Fibroblast of skin of left biceps (primary cell): ENCODE measurements at places on chromosomes 12 and 14.
A peak's percentile ranks its signal among the peaks of the same experiment; 100 is the strongest.

GRCh38 chr14:53875324-53875897 is 81.2 kb downstream of the BMP4 start:
- DNase-seq = peak; percentile 33

DNA sequence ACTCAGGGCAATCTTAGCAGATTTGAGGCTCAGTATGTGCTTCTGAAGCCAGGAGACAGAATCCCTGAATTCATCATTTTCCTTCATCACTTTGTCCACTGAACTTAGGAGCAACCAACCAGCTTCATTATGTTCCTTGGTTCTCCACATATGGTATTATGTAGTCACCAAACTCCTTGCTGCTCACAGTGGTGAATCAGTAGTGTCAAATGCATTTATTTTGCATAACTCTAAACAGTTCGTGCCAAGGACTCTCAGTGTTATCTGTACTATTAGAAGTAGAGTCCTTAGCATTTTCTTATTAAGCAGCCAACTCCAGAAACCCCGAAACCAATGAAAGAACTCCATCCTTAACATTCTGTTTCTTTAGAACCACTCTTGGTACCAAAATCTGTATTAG is 466.9 kb upstream of the RGS6 start:
- DNase-seq = no peak

GRCh38 chr12:40194846-40195245 is 30.0 kb upstream of the LRRK2 start:
- DNase-seq = no peak

DNA sequence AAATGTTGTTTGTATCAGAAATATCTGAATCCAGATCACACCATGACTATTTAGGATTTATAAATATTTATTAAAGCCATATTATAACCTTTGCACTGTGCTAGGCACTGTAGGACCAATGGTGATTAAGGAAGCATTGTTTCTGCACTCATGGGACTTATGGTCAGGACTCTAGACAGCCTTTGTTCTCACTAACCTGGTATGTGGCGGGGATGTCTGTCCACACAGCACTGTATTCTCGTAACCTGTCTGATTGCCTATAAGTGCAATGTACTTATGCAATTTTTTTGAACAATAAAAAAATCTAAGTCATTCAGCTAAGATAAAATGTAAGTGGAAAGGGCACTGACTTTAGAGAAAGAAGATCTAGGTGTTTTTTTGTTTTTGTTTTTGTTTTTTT is 6.7 kb upstream of the SSPN start:
- no peak for DNase-seq

- no peak for DNase-seq
Measured at GRCh38 chr12:89278862-89279261, 73.4 kb downstream of the DUSP6 start.

DNA sequence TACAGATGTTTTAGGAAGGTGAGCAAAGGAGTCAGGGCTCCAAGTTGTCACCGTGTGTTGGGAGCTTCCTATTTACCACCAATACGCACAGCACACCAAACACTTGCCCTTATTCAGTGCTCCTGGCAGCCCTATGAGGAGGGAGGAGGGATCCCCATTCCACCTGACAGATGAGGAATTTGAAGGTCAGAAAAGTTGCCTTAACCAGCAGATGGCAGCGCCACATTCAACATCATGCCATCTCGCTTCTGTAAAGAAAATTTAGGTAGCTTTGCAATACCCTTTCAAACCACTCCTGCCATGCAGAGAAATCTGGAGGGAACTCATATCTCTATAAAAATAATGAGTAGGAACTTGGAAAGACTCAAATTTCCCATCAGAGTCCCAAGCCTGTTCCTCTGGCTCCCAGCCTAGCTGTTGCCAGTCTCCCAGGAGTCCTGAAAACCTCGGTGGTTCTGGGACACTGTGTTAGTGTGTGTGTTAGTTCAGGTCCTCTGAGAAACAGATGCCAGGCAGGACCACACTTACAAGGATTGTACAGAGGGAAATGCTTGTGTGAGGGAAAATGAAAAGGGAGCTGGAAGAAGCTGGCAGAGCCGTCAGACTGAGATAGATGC is 410.5 kb downstream of the MED13L start:
- DNase-seq = no peak

DNA sequence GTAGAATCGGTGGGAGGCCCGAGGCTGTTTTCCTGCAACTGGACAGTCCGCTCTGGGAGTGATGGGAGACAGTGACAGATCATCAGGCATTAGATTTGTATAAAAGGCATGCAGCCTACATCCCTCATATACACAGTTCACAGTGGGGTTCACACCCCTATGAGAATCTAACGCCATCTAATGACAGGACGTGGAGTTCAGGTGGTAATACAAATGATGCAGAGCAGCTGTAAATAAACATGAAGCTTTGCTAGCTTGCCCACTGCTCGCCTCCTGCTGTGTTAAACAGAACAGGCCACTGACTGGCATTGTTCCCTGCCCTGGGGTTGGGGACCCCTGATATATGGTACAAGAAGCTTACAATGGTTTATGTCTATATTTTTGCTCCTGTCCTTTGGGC is 179.0 kb downstream of the LRFN5 start:
- no peak for DNase-seq

DNA sequence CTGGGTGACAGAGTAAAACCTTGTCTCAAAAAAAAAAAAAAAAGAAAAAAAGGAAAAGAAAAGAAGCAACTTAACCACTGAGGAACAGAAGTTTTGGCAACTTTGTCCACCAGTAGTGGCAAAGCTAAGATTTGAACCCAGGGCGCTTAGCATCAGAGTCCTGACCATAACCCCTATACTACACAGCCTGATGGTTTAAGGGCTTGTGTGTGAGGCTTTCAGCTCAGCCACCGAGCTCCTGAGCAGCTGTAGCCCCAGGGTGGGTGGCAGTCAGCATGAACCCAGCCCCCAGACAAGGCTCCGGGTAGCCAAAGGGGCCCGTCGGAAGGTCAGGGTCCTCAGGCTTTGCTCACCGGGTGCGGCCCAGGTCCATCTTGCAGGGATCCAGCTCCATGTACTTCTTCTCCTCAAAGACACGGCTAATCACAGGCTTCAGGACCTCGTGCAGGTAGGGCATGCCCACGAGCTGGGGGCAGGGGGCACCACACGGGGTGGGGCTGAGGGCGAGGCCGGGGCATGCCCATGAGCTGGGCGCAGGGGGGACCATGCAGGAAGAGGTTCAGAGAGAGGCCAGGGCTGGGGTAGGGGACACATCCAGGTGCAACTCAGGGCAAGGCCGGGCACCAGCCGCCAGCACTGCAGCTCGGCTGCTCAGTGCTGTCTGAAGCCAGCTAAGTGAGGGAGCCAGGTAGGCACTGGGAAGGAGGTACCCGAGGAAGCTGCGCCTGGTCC is 20.9 kb downstream of the RASAL1 start:
- DNase-seq = no peak

GRCh38 chr14:103367995-103368394 is 17.2 kb upstream of the MARK3 start:
- no peak for DNase-seq

DNA sequence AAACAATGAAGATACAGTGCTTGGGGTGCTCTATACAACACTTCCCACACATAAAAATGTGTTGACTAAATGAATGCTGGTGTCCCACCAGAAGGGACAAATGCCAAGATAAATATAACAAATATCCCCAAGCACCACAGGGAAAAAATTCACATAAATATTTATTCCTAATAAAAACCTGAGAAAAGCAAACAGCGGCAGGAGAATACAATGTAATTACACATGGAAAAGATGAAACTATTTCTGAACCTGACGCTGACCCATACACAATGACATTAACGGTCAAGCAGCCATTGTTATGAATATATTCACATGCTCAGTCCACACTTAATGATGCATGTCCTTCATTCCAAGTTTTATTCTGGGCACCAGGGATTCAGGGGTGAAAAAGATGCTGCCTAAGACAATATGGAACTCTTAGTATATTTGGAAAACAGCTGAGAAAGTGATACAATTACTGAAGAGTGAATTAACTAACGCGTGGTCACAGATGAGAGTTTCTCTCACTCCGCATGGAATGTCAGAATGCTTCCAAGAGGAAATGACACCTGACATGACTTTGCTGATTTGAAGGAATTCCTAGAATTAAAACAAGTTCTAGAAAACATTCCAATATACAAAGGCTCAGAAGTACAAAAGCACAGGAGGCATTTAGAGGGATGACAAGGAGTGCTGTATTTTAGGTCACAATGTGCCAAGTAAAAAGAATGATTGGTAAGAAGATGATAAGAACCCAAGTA is 27.9 kb upstream of the PTPRR start:
- DNase-seq = no peak

- DNase-seq = no peak
Measured at GRCh38 chr14:31216359-31216758, 8.8 kb upstream of the HECTD1 start.

DNA sequence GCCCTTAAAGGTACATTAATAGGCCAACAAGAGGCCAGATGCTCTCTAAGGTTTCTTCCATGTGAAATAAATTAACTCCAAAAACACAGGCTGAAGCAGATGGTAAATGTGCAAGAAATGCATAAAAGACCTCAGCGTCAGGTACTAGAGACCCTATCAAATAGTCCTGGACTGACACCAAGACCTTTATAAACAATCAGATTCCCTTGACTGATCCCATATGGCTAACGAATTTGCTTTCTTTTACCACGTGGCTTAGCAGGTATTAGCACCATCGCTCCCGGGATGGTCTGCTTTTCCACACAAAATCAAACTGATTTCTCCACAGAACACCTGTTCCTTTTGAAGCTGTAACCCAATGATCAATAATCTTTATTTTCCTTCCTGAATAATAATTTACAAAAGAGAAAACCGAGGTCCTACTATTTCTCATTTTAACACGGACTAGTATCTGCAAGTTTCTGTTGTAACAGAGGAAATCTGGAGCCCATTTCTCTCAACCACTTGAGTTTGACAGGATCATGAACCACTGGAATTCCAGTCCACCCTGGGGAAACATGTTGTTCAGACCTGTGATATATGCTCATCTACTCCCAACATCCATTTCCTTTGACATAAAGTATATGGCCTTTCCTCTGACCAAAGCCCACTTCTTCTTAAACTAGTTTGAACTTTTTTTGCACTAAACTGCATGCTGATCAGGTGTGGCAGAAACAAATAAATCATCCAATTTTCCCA is 48.2 kb upstream of the DAAM1 start:
- DNase-seq = no peak

DNA sequence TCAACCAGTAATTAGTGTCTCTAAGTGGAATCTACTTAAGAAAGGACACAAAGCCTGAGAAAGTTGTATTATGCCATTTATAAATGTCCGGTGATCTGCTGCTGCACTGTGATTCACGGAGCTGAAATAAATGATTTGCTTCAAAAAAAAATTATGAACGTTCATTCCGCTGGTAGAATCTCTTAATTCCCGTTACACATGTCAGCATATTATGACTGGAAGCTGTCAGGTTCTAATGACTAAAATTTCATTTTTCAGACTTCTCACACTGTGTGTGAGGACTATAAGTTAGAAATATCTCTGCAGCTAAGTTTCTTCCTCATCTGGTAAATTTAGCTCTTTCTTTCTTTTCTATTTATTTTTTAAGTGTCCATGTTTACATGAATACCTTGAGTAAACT is 647.1 kb downstream of the VRK1 start:
- no peak for DNase-seq

- DNase-seq = peak; percentile 53
Measured at GRCh38 chr14:67934087-67934486, 114.5 kb downstream of the RAD51B start.

- DNase-seq = no peak
Measured at GRCh38 chr12:105267711-105268110, 31.7 kb upstream of the APPL2 start.

DNA sequence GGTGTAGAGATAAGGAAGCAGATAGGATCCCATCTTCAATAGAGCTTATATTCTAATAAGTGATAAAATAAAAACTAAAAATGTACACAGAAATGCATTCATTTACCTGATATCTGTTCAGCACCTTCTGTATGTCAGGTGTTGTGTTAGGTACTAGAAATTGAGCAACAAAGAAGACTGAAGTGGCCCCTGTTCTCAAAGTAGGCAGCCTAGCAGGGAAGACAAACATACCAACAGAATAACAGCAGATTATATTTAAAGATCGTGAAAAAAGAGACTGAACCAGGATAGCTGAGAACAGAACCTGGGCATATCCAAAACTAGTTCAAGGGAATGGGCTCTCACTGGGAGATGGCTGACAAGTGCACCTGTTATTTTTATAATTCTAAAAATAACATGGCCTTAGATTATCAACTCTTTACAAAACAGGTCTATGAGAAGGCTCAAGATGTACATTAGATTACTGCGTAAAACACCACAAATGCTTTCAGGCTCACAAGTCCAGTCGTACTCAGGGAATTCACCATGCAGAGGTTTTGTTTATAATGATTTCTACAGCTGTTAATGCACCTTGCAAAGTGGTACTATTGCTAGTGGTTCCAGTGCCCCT is 16.4 kb downstream of the ANO6 start:
- no peak for DNase-seq

DNA sequence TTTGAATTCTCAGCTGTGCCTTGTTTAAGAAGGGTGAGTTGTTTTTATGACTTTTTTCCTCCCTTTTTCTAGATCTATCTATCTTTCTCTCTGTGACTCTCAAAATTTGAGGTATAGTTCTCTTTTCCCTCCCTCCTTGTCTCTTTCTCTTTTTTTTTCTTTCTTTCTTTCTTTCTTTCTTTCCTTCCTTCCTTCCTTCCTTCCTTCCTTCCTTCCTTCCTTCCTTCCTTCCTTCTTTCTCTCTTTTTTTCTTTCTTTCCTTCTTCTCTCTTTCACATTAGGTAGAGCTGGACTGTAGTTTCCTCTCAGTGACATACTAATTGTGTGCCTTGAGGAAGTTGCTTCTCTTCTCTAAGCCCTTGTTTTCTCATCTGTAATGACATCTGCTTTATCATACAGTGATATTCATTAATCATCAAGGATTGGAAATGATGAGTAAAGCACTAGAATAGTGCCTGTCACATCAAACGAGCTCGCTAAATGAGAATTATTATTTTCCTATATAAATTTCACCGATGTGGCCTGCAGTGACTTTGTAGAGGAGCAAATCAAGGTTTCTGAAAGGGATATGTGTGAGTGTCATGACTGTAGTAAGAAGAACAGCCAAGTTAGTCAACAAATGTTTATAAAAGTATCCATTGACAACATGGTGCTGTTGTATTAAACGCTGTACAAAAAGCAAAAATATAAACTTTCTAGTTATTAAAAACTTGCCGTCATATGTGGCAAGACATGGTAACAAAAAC is 78.9 kb upstream of the SLC38A2 start:
- DNase-seq = no peak

DNA sequence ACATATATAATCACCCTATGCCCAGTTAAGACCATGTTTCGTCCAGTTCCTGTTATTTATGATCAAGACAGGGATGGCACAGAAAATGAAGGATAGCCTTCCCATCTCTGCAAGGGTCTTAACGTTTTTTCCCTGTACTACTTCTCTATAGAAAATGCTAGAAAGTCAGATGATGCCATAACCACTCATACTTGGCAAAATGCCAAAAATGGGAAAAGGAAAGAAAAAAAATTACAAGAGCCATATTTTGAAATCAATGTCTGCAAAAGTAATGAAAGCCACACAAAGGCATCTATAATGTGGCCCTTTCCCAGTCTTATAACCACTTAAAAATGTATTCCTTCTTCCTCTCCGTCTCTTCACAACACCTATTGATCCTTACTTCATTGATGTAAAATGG is 1.8 kb upstream of the MYL6B start:
- DNase-seq = no peak
